ENCODE measurements at places on chromosomes 1 and 21.

- no peak for DNase-seq
Observed at GRCh38 chr1:3674100-3675094, 22.1 kb downstream of the TP73 start.

- peak; percentile 94 for DNase-seq
Observed at GRCh38 chr1:204411451-204412204, at the start of gene PPP1R15B. Gene PPP1R15B (minus strand): TSS chr1:204411817. CDS start chr1:204411411, 406 bp downstream.

DNA sequence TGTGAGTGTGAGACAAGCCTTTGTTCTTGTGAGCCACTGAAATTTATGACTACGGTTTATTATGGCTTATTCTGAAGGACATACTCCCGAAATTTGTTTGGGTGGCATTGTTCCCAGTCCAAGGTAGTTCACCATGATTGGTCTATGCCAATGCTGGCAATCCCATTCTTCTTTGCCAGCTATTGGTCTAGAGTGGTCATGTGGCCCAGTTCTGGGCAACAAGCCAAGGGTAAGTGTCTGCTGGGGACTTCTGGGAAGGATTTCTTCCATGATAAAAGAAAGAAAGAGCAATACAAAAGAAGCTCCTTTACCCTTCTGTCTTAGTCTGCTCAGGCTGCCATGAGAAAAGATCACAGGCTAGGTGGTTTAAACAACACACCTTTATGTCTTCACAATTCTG lies 201.6 kb downstream of the SLC35F3 start:
- no peak for DNase-seq

DNA sequence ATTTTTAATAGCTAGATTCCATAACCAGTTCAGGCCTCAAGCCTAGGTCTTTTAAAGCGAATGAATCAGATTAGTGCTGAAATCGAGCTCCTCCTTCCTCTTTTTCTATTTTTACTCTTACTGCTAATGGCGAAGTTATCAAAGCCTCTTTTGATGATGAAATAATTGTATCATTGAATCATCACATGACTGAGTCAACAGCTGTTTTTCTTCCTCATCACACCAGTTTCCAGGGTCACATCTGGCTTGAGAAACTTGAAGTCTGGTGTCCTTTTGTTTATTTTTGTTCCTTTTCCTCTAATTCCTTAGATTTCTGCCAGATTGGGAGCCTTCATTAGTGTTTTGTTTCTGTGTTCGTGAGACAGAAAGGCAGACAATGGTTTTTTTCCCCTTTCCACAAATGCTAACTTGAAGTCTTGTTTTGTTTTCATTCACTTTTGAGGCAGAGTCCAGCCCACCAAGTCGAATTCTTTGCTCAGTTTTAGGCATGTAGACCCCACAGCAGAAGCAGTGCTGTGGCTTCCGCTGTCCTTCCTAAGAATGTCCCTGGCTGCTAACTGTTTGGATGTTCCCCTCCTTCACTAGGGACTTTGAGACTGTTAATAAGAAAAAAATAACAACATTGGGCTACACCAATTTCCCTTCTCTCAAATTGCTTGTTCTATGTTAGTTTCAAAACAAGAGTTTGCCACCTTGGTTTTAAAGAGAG lies 51.9 kb upstream of the FMOD start:
- no peak for DNase-seq

DNA sequence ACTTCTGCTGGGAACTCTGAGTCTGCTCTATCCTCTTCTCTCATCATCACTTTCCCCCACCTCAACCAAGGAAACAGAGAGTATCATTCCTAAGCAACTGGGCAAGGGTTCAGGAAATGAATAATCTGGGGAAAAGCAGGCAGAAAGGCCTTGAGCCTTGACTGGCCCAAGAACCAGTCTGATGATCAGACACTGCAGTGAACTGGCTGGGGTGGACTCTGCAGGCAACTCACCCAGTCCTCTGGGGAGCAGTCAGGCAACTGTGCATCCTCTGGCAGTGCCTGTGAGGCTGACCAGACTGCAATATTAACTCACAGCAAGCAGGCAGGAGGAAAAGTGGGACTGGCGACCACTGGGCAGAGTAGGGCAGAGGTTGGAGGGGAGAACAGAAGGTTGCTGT lies 991 bp downstream of the ANKRD35 start:
- no peak for DNase-seq

DNA sequence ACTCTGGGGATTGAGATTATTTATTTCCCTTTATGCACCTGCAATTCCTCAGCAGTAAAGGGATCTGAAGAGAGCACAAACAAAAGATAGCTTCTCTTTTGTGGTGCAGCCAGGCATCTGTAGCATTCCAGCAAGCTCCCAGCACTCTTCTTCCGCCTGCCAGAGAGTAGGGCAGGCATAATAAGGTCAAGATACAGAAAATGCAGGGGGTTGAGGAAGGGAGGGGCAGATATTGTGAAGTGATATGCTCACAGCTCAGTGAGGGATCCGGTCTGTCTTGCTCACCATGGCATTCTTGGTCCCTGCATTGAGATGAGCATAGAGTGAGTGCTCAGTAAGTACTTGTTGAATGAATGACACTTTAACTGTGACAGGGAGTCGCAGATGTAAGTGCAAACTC lies 23.9 kb downstream of the FASLG start:
- DNase-seq = no peak

DNA sequence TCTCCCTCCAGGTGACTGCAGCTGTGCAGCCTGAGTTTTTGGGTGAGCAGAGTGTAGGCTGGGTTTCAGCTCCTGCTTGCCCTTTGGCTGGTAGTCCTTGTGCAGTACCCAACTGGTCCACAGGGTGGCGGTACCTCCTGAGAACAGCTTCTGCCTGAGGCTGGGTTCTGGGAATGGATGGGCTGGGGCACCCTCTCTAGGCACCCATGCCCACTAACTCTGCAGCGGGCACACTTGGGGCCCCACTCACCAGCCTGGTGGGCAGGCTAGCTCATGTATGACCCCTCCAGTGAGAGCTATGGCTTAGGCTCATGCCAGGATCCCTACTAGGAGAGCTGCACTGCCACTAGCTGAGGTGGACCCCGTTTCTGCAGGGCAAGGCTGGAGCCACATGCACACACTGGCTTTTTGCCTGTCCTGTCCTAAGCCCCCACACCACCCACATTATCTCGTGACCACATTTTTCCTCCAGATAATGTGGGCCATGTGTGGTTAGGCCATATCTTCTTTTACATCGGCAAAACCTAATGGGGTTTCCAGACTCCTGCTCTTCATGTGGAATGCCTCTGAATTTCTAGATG lies 15.5 kb upstream of the GSTM4 start:
- DNase-seq = peak; percentile 83

DNA sequence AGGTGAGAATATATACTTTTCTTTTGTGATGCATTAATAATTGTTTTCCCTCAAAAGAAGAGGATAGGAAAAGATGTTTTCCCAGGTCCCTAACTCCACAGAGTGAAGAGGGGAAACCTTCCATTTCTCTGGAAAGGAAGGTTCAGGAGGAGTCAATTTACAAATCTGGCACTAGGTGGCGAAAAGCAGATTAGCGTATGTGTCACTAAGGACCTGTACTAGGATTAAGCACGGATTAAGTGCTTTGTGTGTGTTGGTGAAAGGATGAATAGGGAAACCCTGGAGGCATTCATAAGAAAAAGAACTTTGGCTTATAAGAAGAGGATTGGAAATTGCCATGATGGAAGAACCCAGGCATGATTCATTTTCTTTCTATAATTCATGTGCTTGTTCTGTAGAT lies 410.1 kb upstream of the PLXNA2 start:
- DNase-seq = no peak

- no peak for DNase-seq
Observed at GRCh38 chr21:44760376-44760775, 41.2 kb downstream of the UBE2G2 start.

- DNase-seq = no peak
Observed at GRCh38 chr1:151492120-151492519, 19.1 kb upstream of the CGN start.

DNA sequence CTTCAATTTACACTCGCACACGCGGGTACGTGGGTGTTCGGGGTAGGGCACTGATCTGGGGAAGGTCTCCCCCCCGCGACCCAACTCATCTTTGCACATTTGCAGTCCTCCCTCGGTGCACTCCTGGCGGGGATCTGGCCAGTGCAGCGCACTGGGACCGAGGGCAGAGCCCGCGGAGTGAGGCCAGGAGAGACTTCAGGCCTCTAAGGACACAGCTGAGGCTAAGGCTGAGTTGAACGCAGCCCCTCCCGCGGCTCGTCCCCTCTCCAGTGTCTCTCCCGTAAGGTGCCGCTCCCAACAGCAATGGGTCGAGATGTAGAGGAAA lies 936 bp upstream of the NCAM2 start:
- no peak for DNase-seq

- no peak for DNase-seq
Observed at GRCh38 chr1:47650205-47650604, 212.4 kb downstream of the FOXD2 start.

DNA sequence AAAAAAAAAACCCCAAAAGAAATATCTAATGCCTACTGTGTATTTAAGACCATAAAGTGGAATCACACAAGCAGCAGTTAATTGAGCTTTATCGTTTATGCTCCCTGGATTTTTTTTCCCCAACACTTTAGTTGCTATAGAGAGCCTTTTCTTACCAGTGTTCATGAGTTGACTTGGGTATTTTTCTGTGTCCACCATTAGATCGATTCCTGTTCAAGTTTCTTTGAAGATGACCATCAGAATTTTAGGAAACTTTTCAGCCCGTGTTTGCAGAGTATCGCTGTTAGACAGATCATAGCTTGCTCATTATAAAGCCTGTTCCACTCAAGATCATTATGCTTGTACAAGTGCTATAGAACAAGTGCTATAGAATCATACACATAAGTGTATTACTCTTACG lies 1.5 kb downstream of the RALGPS2 start:
- DNase-seq = no peak
